ENCODE measurements at places on chromosomes 12 and 14.

DNA sequence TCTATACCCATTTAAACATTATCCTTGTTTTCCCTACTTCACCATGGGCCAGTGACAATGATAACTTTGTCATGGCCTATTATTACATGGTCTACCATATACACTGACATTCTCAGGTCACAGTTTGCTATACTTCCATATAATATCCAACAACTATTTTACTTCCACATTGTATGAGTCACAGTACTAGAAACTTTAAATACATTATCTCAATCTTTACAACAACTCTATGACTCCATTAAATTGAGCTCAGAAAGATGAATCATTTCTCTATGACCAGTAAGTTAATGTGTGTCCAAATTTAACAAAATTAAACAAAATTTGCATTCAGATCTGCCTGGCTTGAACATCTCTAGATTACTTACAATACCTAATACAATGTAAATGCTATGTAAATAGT, 93.9 kb downstream of the PLEKHG7 start:
- no peak for DNase-seq

GRCh38 chr12:81465876-81466275, 293.3 kb downstream of the PPFIA2 start:
- DNase-seq, result no peak

GRCh38 chr12:95096378-95096777, 23.0 kb upstream of the NR2C1 start:
- DNase-seq, result no peak

DNA sequence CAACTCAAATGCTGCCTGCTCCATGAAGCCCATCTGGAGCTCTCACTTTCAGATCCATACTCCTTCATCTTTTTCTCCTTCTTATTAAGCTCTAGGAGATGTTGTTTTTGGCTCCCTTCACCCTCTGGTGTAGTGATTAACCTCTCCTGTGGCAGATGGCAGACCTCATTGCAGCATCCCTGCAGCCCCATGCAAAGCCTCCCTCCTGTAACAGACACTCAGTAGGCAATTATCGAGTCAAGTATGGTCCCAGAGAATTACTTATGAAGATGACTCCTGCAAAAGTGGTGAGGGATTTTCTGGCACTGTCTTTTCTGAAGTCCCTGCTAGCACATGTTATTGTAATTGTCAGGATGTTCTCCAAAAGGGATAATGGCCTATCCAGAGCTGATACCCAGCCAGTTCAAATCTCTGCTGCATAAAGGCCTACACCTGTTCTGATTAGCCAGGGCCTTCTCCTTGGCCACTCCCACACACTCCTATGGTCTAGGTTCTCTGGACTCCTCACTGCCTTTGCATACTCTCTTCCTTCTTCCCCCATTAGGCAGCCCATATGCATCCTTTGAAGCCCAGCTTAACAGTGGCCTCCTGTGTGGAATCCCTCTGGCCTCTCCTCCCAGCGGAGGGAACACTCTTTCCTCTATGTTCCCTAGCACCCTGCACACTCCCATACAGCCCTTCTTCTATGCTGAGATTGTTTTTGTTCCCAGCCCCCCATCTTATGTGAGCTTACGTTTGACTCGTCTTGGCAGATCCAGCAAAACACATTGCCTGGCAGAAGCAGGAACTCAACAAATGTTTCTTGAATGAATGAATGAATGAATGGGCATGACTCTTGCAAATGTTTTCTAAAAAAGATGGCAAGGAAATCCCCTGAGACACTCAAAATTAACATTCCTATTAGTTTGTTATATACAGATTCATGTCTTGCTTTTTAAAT, 43.9 kb upstream of the MDM1 start:
- no peak for DNase-seq

- DNase-seq, result no peak
Observed at GRCh38 chr12:33437598-33437997, 2.0 kb downstream of the SYT10 start.

Data from mesenchymal stem cell (in vitro differentiated cells and primary cell).